Bronchus fibroblast of lung (primary cell): ENCODE measurements at places on chromosomes 12 and 14. TPM values are rescaled to one million over a fixed set of nuclear protein-coding genes. Genes with fewer than 3 reads are reported as not detected.

Gene OVCH1
- total RNA-seq: not detected in 2 replicates

Gene SRRM4
- not detected in 2 replicates for total RNA-seq

Gene RASSF8
- 10.1 and 12.9 TPM in 2 replicates for total RNA-seq

Gene LUM
- total RNA-seq: 100 and 103 TPM in 2 replicates

Gene PLD4
- not detected in 2 replicates for total RNA-seq

Gene NRXN3
- 0.15 and 0.17 TPM in 2 replicates for total RNA-seq

Gene NANOG
- under 0.01 TPM in 1 of 2 replicates, not detected in the other for total RNA-seq

Gene GALNT8
- total RNA-seq: 0.15 and 0.17 TPM in 2 replicates

Gene MON2
- 11.3 and 12.6 TPM in 2 replicates for total RNA-seq

Gene TAS2R43
- 0.15 TPM in 1 of 2 replicates, not detected in the other for total RNA-seq
